Mesenteric fat pad (tissue), 1 donor: ENCODE measurements at places on chromosomes 12 and 14. TPM values are rescaled to one million over a fixed set of nuclear protein-coding genes. Genes with fewer than 3 reads are reported as not detected.

DNA sequence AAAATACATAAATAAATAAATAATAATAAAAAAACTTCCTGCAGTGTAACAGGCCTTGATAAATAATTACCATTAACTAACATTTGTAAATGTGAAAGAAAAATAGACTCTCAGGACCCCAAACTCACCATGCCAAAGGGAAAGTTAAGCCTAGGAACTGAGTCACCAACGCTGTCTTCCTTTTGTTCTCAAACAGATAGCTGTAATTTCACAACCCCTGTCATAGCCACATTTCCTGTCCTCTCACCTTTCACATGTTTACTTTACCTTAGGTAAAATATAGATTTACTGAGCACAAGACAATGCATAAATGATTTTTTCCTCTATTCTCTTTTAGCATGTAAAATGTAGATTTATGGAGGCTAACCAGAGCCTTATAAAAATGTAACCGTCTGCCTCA lies 35.9 kb upstream of the CHST11 start:
- DNase-seq = no peak

DNA sequence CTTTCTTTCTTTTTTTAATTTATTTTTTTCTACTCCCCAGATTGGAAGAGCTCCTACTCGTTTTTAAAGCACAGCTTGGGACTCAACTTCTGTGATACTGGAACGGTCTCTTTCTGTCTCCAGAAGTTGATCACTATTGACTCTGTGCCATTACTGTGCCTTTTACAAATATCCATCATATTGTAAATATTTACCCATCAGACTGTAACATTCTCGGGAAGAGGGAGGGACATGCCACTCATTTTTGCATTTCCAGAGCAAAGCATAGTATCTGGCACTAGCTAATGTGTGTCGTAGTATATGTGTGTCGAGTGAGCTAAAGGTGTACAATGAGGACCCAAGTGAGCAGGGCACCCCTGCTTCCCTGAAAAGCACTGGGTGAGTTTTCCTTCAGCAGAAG lies 24.0 kb upstream of the GSG1 start:
- no peak for DNase-seq

GRCh38 chr14:69708586-69709560 lies 58.1 kb upstream of the SRSF5 start:
- DNase-seq = no peak

DNA sequence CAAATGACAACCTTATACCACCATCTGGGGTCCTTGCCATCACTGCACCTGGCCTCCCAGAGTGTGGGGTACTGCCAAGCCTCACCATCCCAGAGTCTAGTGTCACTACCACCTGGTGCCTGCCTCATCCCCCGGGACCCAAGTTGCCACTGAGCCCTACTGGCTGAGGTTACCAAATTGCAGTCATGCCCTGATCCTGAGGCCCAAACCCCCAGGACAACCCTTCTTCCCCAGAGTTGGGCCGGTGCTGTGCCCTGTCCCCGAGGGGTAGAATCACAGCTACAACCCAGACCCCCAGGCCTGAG lies 8.4 kb upstream of the SFSWAP start:
- DNase-seq = no peak

VASH1 gene
- total RNA-seq = 12.9 TPM

ACOT6 gene
- not detected for total RNA-seq

KCNH3 gene
- 0.19 TPM for total RNA-seq

LHX5 gene
- not detected for total RNA-seq

CCDC177 gene
- not detected for total RNA-seq

SPRYD3 gene
- total RNA-seq = 46.2 TPM

MSRB3 gene
- total RNA-seq = 81.1 TPM
